ENCODE measurements at places on chromosomes 5 and 9.

DNA sequence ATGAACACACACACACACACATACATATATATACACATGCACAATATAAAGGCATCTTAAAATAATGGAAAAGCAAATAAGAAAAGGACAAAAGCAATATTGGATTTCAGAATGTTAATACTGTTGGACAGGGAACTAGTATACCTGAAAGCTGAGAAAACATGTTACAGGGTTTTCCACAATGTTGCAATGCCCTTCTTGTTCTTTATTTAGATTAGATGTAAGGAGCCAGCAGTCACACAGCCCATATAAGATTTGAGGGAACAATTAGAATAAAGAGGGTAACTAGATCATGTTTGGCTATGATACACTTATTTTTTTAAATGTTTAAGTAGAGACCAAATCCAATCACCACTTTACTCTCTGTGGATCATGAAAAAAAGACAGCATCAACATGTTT lies 61.7 kb downstream of the SH3TC2 start:
- DNase-seq = no peak

GRCh38 chr9:18347386-18348082 lies 126.4 kb upstream of the ADAMTSL1 start:
- no peak for DNase-seq

GRCh38 chr5:65299861-65300260 lies 181.9 kb downstream of the ADAMTS6 start:
- DNase-seq = no peak

GRCh38 chr9:106104887-106105286 lies 410.5 kb downstream of the TMEM38B start:
- DNase-seq = no peak

DNA sequence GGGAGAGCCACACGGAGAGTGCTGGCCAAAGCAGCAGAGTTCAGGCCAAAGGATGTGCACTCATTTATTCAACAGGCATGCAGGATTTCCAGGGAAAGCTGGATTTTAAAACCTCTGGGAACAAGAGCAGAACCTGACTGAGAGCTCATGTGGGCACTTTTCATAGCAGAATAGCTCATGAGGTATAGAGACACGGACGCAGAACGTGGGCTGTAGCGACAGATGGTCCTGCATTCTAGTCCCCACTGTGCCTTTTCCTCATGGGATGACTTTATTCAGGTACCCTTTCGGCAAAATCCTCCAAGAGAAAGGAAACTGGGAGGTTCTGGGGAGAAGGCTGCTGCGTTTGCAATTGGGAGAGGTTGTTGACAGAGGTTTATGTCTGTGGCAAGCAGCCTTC lies 5.4 kb downstream of the IL4 start:
- DNase-seq = no peak

DNA sequence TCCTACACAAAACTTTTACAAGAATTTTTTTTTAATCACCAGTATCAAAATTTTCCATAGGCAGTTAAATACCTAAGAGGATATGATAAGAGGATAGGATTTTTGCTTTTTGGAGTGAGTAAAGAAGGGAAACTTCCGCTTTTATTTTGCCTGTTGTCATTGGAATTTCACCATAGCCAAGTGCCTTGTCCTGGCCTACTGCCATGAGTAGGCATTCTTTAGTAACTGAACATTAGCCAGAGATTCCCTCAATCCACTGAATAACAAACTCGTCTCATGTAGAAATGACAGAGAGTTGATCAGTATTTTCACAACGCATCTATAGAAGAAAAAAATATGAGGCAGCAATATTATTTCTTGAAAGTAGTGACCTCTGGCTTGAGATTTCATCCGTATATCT lies 289.6 kb upstream of the ADAMTSL1 start:
- no peak for DNase-seq

DNA sequence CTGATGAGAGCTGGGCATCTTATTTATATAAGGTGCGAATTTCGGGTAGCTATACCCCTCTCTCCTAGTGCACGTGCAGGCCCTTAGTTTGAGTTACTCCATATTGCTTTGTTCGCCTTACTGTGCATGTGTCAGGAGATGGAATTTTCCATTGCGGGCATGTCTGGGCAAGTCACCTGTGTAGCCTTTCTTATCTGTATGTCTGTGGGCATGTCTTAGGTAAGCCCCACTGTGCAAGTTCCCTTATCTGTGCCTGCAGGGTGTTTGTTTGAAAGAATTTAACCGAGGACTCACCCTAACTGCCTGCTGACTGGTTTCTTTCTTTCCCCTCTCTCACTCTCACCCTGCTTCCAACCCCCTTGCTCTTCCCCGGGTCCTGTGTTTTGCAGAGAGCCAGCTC lies 140.7 kb upstream of the RANBP3L start:
- peak; percentile 22 for DNase-seq

DNA sequence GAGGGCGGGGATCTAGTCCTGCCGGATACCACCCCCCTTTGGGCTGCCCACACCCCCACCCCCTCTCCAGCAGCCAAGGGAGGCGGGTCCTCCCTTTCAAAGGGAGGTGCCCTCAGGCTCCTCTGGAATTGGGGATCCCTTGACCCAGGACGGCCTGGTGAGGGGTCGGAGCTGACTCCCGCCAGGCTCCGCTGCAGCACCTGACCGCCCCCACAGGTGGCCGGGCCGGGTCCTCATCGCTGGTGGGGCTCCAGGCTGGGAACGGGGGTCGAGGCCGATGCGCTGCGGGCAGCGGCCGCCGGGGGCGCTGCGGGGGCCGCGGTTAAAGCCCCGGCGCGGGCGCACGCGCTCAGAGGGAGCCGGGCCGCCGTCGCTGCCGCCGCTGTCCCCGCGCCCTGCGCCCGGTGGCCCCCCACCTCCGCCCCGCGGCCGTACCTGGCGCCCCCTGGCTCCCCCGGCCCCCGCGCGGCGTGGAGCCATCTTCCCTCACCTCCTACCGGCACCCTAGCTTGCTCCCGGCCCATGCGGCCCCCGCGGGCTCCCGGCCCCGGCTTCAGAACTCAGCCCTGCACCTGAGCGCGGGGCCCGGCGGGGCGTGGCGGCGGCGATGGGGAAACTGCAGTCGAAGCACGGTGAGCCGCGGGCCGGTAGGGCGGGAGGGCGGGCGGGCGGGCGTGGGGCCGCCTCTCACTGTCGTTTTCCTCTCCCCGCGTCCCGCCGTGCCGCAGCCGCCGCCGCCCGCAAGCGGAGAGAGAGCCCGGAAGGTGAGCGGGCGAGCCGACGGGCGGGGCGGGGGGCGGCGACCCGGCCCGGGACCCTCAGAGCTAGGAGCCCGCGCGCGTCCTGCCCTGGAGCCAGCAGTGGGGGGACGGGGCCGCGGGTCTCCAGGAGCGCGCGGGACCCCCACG lies at the start of gene NKD2:
TSS of gene NKD2 (plus strand) at position 352 of the 908 bp plus-strand sequence. CDS start at position 608, 256 bp downstream.
- peak; percentile 70 for DNase-seq

- DNase-seq = no peak
Observed at GRCh38 chr9:136505406-136506403, 22.9 kb upstream of the SEC16A start.

GRCh38 chr9:89695441-89695891 lies 90.7 kb downstream of the GADD45G start:
- DNase-seq = no peak

DNA sequence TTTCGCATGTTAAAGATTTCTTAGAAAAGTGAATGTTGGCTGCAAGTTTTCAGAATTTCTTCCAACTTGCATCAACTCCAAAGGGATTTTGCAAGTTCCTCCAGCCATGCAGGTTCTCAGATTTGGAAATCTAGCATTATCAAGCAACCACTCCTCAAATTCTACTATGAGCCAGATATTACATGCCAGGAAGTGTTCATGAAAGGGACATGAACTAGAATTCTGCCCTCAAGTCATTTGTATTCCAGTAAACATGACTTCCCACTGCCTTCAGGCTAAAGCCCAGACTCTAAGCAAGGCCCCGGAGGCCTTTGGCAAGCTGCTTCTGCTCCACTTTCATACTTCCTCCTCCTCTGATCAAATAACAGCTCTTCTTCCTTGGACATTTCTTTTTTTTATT lies 111.3 kb upstream of the PAPPA start:
- DNase-seq = no peak

DNA sequence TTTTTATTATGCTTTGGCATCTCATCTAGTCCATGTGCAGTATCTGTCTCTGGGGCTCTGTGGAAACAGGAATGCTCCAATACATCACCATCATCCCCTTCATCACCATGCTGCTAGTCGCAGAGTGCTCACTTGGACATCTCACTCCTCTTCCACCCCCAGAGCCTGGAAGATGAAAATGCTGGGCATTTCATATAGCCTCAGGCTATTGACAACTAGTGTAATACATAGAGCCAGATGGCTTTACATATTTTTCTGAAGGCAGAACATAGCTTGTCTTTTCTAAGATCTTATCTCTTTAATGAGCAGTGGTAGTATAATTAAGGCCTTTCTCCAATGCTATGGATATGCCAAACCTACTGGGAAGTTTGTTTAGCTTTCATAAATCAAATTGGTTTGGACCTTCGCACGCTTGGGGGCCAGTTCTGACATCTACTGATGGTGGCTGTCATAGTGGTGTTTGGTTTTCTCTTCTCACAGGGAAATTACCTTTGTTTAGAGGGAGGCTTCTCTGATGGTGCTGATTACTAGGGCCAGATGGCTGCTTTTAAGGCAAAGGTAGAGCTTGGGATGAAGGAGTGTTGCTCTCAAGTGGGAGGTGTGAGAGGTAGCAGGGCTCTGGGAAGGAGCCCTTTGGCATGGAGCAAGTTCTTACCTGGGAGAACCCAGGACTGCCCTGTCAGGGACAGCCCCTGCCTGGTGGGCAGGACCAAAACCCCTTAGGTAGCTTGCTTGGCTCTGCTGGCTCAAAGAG lies 63.1 kb upstream of the CXCL14 start:
- no peak for DNase-seq

GRCh38 chr9:27371382-27371781 lies 74.4 kb upstream of the EQTN start:
- DNase-seq = no peak

DNA sequence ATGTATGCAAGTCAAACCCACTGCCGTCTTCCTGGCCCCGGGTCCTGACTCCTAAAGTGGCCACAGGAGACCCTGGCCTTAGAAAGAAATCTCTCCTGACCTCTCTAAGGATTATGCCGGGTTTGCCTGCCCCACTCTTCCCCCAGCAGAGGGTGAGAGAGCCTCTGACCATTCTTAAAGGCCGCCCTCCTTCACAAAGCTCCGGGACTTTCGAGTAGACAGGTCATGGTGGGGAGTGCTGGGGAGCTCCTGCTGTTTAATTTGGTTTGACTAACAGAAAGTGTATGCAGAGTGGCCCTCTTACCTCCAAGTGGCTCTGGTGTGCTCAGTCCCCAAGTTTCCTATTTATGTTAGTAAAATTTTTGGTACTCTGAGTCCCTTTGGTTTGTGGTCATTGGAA lies 111.8 kb downstream of the LRRC70 start:
- DNase-seq = no peak

DNA sequence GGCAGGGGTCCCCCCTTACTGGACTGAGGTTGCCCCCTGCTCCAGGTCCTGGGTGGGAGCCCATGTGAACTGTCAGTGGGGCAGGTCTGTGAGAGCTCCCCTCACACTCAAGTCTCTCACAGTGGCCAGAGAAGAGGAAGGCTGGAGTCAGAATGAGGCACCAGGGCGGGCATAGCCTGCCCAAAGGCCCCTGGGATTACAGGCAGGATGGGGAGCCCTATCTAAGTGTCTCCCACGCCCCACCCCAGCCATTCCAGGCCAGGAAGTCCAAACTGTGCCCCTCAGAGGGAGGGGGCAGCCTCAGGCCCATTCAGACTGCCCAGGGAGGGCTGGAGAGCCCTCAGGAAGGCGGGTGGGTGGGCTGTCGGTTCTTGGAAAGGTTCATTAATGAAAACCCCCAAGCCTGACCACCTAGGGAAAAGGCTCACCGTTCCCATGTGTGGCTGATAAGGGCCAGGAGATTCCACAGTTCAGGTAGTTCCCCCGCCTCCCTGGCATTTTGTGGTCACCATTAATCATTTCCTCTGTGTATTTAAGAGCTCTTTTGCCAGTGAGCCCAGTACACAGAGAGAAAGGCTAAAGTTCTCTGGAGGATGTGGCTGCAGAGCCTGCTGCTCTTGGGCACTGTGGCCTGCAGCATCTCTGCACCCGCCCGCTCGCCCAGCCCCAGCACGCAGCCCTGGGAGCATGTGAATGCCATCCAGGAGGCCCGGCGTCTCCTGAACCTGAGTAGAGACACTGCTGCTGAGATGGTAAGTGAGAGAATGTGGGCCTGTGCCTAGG lies at the start of gene CSF2:
TSS of gene CSF2 (plus strand) at position 559 of the 783 bp plus-strand sequence. CDS start at position 594, 35 bp downstream.
- no peak for DNase-seq

DNA sequence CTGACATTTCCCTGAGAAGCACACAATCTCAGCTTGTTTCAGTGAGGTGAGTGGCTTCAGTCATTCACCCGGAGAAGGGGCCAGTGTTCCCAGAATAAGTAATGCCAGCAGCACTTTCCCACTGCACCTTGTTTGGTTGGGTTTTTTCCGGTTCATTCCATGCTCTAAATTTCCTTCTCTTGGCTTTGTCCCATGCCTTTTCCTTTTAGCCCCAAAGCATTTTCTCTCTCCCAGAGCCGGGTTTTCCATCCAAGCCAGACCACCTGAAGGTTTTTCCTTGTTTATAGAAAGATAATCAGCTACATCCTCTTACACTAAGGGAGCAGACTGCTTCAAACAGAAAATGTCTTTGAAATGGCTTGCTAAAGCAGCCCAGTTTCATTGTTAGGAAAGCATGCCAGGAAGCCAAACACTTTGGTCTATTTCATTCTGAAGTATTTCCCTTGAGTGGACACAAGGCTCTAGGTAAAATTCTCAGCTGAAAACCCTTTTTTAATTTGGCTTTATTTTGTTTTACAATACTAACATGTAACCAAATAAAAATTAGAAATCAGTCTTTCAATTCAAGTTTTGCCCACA lies 501.6 kb downstream of the DTWD2 start:
- no peak for DNase-seq

- no peak for DNase-seq
Observed at GRCh38 chr5:98635656-98636055, 137.8 kb upstream of the RGMB start.

GRCh38 chr5:14332746-14333145 lies 189.6 kb downstream of the TRIO start:
- DNase-seq = no peak

- DNase-seq = no peak
Observed at GRCh38 chr9:4662989-4663792, 1.1 kb downstream of the PLPP6 start.

- DNase-seq = no peak
Observed at GRCh38 chr9:128610897-128611296, 45.8 kb downstream of the DYNC2I2 start.

GRCh38 chr5:82884821-82885471 lies 192.2 kb downstream of the TMEM167A start:
- no peak for DNase-seq

- no peak for DNase-seq
Observed at GRCh38 chr5:174790906-174791305, 66.5 kb downstream of the MSX2 start.

- DNase-seq = no peak
Observed at GRCh38 chr9:110188991-110189390, 19.0 kb downstream of the C9orf152 start.
